ENCODE measurements at places on chromosomes 3 and 15. TPM values are rescaled to one million over a fixed set of nuclear protein-coding genes. Genes with fewer than 3 reads are reported as not detected.

LTF gene
- not detected for total RNA-seq

DNA sequence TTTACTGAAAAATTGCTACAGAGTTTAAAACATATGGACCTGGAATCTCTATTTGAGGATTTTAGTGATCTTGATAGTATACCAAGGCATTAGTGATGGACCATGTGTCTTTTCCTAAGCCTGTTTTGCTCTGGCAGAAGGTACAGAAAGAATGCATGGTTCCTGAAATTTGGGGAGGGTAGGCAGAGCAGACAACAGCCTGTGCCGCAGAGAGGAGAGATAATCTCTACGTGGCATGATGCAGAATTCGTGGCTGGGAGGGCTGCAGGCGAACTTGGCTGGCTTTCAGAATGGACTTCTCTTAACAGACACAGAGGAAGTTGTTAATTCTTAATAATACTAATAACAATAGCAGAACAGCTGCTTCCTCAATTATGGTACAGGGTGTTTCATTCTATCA is 137.5 kb upstream of the FOXB1 start:
- DNase-seq = no peak

- no peak for DNase-seq
Observed at GRCh38 chr3:10524799-10525301, 19.5 kb upstream of the ATP2B2 start.

- DNase-seq = no peak
Observed at GRCh38 chr3:147356909-147357900, 49.1 kb downstream of the ZIC4 start.

DNA sequence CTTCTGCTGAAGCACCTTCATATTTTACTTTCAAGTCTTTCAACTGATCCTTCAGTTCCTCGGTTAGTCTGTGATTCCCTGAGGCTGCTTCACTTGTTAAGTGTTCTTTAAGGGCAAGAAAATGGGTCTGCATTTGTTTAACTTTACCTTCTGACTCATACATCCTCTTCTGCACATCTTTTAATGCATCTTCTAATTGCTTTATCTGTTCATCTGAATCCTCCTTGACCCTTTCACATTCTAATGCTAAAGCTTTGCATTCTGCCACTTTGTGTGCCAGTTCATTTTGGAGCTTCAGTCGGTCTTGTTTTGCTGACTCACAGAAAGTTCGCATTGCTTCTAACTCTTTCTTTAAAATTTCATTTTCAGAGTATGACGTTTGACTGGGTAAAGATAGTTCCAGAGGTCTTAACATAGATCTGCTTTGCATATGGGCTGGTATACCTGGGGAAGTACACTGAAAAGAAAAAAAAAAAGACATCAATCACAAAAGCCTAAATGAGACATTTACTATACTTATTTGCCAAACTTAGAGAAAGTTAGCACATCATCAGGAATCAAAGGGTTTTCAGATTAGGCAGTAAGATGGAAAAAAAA is 94.3 kb downstream of the UACA start:
- no peak for DNase-seq

All from activated CD4-positive, alpha-beta T cell treated with anti-CD3 and anti-CD28 coated beads for 36 hours (primary cell).